ENCODE measurements at places on chromosomes 2 and 18.
A peak's percentile ranks its signal among the peaks of the same experiment; 100 is the strongest.

DNA sequence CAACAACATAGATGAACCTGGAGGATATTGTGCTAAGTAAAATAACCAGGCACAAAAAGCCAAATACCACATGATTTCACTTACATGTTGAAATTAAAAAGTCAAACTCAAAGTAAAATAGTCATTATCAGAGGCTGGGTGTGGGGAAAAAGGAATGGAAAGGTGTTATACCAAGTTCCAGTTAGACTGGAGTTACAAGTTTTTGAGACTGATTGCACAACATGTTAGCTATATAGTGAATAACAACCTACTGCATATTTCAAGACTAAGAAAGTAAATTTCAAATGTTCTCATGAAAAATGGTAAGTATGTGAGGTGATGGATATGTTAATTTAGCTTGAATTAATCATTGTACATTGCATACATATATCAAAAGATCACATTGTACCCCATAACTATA lies 116.8 kb upstream of the HNMT start:
- DNase-seq: no peak

GRCh38 chr2:66105066-66105753 lies 329.7 kb upstream of the MEIS1 start:
- no peak for DNase-seq

GRCh38 chr2:226728996-226729395 lies 70.6 kb downstream of the IRS1 start:
- DNase-seq: no peak

GRCh38 chr2:151357359-151357758 lies at the start of gene TNFAIP6:
TSS of gene TNFAIP6 (plus strand) at chr2:151357592. CDS start at chr2:151357667, 75 bp downstream.
- DNase-seq: no peak

DNA sequence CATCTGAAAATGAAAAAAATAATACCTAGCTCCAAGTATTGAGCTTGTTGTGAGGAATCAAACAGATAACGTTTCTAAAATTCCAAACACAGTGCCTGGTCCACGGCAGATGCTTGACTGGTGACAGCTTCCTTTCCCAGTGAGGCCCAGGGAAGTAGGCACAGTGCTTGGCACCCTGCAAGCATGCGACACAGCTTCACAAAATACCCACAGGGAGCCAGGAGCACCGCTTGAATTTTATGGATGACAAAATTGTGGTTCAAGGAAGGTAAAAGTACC lies 205.1 kb upstream of the TNP1 start:
- DNase-seq: no peak

GRCh38 chr2:172247203-172247602 lies 144.5 kb upstream of the DLX2 start:
- no peak for DNase-seq

- no peak for DNase-seq
Measured at GRCh38 chr18:29309366-29309765, 1132.4 kb upstream of the CDH2 start.

DNA sequence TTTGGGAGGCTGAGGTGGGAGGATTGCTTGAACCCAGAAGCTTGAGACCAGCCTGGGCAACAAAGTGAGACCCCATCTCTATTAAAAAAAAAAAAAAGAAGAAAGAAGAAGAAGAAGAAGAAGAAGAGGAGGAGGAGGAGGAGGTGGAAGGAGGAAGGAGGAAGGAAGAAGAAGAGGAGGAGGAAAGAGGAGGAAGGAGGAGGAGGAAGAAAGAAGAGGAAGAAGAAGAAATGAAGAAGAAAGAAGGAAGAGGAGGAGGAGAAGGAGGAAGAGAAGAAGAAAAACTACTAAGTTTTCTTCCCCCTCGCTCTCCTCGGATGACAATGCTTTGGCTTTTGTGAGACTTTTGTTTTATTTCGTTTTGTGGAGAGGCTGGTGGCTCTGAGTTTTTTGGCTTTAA lies 30.1 kb upstream of the EFHD1 start:
- DNase-seq: no peak

- DNase-seq: no peak
Measured at GRCh38 chr2:2702385-2702784, 371.3 kb upstream of the MYT1L start.

GRCh38 chr2:241225983-241226382 lies 37.5 kb downstream of the ANO7 start:
- DNase-seq: no peak

DNA sequence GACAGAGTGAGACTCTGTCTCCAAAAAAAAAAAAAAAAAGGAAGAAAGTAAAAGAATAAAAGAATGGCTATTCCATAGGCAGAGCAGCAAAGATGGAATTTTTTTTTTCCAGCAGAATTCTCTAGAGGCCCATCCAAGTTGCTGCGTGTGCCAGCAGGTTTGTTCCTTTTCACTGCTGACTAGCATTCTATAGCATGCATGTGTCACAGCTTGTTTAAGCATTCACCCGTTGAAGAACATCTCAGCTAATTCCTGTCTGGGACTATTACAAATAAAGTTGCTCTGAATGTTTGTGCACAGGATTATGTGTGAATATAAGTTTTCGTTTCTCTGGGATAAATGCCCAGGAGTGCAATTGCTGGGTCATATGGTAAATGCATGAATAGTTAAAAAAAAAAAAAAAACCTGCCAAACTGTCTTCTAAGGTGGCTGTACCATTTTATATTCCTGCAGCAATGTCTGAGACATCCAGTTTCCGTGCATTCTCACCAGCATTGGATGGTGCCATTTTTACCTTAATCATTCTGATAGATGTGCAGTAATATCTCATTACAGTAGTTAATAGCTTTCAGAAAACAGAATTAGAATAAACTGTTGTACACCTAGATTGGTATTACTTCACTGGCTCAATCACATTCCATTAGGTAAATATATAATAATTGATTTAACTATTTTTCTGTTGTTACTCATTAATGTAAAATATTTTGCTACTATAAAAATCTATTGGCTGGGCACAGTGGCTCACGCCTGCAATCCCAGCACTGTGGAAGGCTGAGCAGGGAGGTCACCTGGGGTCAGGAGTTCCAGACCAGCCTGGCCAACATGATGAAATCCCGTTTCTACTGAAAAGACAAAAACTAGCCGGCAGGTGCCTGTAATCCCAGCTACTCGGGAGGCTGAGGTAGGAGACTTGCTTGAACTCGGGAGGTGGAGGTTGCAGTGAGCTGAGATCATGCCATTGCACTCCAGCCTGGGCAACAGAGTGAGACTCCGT lies 47.5 kb upstream of the ASAP2 start:
- DNase-seq: no peak

DNA sequence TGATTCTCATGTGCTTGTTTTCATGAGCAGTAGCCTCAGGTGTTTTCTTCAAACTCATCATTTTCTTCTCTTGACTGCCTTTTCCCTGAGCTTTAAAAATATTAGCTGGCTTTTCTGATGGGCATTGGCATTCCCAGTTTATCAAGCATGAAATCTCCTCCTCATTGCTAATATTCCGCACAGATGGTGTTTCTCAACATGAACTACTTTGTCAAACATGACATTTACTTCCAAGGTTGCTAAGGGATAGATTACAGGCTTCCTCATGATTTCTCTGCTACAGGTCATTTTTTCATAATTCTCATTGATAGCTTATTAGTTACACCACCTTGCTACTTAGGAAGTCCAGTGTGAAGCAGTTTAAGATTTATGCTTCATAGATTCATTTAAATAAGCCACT lies 1116.9 kb upstream of the CNTNAP5 start:
- DNase-seq: peak; percentile 50

GRCh38 chr2:21288739-21289520 lies 165.2 kb downstream of the TDRD15 start:
- no peak for DNase-seq

- peak; percentile 7 for DNase-seq
Measured at GRCh38 chr2:207394812-207395534, 134.8 kb upstream of the CREB1 start.

GRCh38 chr18:23752796-23753195 lies 63.5 kb downstream of the LAMA3 start:
- no peak for DNase-seq

DNA sequence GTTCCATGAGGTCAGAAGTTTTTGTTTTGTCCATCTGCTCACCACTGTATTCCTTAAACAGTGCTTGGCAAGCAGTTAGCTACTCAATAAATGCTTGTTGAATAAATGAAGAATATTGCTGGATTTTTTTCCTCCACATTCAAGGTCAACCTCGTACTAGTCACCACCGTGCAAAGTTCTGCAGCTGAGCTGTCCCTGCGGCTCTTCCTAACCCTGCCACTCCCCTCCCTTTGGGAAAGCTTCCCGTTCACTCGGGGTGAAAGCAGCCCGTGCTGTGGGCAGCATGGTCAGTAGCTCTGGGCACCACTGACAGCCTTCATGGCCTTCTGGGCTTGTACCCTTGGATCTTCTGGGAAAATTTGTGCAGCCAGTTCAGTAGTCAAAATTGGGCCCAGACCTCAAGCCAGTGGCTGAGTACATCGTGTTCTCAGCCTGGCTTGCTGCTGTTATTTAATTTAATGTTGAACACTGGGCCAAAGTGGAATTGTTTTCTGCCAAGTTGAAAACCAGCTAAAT lies 469.3 kb upstream of the RAB12 start:
- DNase-seq: no peak

DNA sequence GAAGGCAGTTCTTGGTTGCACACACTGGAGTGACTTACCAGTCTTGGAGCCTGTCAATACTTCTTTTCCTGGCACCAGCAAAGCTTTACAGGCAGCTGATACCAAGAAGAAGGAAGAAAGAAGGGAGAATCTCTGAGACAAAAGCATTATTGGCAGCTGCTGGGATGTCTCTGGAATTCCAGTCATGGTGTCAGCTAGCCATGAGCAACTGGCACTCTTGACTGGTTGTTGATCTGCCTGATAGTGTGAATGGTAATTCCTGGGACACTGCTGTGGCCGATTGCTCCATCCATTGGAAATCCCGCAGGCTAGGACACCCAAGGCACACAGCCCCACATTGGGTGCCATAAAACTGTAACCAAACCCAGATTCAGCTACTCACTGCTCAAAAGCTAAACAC lies 17.8 kb upstream of the SPAG16 start:
- DNase-seq: no peak

DNA sequence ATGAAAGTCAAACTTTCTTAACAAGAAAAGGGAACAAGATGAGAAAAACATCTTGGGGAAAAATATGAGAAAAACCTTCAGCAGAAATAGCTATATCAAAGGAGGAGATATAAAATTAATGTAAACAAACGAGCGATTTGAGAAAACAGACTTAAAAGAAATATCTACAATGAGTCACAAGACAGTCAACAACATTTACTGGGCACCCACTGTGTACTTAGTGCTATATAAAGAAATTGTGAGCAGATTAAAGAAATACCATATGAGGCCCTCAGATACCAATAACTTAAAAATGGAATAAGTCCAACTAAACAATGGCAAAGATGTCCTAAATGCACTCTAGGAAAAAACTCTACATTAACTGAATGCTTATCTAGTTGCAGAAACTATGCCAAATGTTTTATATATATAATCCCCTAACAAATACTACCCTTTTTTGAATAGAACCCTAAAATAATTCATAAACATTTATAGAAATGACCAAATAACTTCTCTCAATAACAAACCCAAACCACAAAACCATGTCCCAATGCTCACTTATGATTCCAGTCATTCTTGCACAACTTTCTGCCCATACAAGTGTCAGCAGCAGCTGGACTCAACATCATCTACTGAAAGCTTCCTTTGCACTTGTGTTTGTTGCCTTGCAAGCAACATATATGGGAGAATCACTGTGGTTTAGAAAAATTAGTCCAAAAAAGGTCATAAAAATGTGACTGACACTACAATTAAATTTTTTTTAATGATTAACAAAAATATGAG lies 83.5 kb downstream of the COBLL1 start:
- no peak for DNase-seq

DNA sequence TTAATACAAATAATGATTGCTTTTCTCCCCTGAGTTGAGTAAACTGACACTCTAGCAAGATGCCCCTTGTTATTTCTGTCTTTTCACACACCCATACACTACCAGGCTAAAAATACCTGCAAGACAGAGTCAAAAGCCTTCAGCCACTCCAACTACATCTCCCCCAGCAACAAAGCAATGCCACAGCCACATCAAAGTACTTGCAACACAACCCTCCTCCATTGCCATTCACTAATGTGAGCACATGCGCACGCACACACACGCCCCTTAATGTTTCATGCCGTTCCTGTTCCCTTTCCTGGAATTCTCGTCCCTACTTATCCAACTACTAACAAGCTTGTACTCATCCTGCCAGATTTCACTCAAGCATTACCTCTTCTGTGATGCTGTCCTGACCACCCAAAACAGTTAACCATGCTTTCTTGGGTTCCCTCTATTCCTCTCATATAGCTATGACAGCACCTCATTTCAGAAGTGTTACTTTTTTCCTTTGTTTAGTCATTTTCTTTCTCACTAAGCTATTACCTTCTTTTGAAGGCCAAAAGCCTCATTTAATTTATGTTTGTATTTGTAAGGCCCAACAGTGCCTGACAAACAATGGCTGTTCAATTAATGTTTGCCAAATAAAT lies 29.6 kb downstream of the SLC25A12 start:
- no peak for DNase-seq

GRCh38 chr2:12277241-12278034 lies 439.3 kb upstream of the TRIB2 start:
- DNase-seq: no peak

DNA sequence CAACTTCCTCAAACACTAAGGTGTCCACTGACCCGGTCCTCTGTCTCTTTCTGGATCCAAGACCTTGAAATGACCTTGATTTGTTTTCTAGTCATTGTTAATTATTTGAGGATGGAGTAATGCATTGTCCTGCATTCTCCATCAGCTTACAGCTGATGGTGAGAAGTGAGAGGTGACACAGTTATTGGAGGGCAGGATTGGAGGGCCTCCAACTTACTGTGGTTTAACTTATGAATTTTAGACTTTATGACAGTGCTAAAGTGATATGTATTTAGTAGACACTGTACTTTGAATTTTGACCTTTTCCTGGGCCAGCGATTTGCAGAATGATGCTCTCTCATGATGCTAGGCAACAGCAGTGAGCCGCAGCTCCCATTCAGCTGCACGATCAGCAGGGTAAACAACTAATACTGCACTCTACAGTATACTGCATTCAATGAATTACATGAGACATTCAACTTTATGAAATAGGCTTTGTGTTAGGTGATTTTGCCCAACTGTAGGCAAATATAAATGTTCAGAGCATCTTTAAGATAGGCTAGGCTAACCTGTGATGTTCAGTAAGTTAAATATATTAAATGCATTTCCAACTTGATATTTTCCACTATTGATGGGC lies 200.0 kb upstream of the MEX3C start:
- no peak for DNase-seq

- no peak for DNase-seq
Measured at GRCh38 chr18:24346254-24346653, 51.4 kb downstream of the OSBPL1A start.

DNA sequence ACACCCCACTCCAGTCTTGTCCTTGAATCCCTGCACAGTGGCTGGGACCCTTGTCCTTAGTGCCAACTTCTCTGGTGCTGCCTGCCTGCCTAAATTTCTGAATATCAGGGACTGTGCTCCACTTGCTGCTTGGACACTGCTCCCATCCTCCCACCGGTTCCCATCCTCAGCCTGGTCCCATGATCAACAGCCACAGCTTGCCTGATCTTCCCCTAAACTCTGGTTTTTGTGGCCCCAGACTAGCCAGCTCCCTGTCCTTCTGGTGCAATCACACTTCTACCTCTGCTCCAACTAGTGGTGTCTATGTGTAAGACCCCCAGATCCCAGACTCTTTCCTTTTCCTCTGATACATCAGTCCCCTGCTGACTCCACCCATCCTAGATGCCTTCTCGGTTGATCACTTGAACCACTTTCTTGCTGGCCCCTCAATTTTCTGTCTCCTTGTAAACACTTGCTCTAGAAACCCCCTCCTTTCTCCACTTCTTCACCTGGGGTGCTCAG lies 37.2 kb upstream of the POLE4 start:
- no peak for DNase-seq

- DNase-seq: no peak
Measured at GRCh38 chr2:117960231-117960630, 53.6 kb downstream of the CCDC93 start.
